ENCODE measurements at places on chromosomes 3 and 15.

- DNase-seq: no peak
Observed at GRCh38 chr3:132549890-132550578, 47.0 kb upstream of the ACKR4 start.

GRCh38 chr15:25909325-25909724, 46.2 kb upstream of the ATP10A start:
- no peak for DNase-seq

DNA sequence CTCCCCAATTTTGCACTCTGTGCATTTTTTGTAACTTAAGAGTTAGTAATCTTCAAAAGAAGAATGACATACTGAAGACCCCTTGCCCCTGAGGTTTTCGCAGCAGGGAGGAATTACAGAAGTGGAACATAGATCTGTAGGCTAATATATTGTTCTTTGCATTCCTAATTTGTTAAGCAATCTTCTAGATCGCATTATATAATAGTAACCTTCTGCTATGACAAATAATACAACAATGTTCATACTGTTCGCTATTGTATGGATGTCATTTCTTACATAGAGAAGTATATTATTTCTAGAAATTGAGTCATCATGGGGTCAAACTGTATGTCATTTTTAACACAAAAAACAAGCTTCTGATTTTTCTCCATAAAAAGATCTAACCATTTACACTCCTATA, 95.8 kb upstream of the TGFBR2 start:
- DNase-seq: no peak

DNA sequence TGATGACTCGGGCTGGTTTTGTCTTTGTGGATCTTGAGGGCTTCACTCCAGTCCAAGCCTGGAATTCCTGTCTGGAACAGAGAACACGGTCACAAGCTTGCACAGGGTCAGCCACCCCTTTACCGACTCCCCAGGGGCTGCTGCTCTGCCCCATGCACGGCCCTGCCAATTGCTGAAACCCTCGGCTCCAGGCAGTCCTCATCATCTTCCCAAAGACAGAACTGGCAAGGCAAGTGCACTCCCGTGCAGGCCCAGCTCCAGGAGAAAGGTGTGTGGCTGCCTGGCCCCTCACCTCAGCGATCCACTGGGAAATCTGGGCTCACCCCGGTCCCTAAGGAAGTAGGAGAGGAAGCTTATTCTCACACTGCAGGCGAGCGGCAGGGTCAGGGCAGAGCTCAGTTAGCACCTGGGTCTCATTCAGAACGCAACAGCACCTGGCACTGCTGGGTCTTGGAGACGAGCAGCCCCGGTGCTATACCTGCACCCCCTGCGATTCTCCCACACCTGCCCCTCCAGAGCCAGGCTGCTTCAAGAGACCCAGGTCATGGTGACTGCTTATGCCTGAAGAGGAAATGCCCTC, 7.2 kb downstream of the MAP6D1 start:
- no peak for DNase-seq

- no peak for DNase-seq
Observed at GRCh38 chr3:17592956-17593355, 149.5 kb downstream of the TBC1D5 start.

GRCh38 chr3:174403831-174404230, 455.3 kb upstream of the NAALADL2 start:
- DNase-seq: no peak

DNA sequence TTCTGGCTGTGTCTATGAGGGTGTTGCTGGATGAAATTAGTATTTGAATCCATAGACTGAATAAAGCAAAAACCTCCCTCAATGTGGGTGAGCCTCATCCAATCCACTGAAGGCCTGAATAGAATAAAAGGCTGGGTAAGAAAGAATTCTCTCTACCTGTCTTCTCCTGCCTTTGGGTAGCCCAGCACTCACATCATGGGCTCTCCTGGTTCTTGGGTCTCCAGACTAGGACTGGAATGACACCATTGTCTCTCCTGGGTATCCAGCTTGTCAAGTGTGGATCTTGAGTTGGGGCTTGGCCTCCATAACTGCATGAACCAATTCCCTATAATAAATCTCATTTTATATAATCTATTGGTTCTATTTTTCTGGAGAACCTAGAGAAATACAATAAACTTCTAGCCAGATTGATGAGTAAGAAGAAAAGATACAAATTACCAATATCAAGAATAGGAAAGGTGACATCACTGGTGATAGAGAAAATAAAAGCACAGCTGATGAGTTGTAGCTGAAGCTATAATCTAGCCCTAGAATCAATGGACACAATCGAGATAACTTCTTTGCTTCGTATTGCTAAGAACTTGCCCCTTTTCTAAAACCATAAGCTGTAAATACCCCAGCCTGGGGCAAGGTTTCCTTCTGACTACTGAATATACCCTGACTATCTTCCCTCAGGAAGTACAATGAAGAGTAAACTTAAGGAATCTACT, 106.4 kb downstream of the ANO10 start:
- no peak for DNase-seq

DNA sequence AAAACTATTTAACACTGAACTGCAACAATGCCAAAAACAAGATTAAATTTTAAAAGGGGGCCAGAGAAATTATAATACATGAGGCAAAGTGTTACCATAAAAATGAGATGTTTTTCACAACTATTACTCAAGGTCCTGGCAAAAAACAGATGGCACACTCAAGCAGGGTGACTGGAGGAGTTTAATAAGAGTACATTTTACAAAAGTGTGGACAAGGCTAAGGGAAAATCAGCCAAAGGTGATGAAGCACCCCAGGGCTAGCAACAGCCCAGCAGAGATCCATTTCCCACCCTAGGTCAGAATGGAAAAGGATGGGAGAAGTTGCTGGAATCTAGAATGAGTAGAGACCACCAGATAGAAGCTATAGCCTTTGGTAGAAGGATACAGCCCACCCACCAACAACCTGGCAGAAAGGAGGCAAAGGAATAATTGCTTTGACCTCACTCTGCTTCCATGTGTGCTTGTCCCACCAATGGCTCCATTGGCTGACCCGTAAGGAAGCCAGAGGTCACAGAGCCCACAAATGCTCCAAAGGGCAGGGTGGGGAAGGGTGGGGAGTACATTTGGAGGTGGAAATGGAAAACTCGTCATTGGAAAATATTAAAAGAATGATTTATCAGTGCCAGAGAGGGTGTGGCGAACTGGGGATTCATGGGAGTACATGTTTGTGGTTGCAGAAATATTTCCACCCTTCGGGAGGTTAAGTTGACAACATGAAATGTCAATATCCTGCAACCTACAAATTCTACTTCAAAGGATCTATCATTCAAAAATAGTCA, 161.0 kb upstream of the UBE2E2 start:
- no peak for DNase-seq

DNA sequence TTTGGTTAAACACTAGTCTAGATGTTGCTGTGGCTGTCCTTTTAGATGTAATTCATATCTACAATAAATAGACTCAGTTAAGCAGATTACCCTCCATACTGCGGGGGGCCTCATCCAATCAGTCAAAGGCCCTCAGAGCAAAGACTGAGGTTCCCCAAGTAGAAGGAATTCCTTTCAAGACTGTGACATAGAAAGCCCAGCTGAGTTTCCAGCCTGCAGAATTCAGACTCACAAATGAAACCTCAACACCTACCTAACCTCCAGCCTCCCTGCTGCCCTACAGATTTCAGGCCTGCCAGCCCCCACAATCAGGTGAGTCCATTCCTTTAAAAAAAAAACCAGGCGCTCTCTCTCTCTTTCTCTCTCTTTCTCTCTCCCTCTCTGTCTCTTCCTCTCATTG, 73.6 kb upstream of the NSMCE3 start:
- DNase-seq: no peak

GRCh38 chr3:58683001-58683458, 16.5 kb upstream of the FAM3D start:
- no peak for DNase-seq

DNA sequence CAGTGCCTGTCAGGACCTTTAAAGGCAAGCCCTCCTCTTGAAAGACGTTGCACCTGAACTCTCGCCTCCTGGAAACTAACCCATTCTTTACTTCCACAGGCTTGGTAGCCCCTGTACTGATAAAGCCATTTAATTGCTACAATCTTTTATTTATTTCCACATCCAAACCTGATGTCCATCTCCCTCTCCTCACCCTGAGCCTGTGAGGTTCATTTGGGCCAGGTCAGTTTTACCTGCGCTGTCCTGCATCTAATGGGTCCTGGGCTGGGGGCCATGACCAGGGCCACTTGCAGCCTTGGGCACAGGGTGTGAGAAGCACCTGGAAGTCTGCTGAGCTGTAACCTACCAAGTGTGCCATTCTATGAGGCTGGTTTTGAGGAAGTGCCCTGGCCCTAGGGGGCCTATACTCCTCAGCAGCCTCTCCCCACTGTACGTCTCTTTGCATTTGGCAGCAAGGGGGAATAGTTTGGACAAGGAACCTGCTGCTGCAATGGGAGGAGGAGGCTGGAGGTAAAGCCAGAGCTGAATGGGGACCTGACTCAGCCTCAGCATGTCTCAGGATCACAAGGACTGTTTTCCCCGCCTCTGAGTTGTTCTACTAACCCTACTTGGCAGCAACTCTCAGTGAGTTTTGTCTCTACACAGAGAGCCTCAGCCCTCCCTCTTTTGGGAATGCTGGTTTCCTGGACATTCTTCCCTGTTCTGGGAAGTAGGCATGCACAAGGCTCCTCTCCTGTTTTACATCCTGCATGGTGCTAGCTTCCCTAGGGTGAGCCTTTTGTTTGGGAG, 53.8 kb downstream of the WDR76 start:
- no peak for DNase-seq

DNA sequence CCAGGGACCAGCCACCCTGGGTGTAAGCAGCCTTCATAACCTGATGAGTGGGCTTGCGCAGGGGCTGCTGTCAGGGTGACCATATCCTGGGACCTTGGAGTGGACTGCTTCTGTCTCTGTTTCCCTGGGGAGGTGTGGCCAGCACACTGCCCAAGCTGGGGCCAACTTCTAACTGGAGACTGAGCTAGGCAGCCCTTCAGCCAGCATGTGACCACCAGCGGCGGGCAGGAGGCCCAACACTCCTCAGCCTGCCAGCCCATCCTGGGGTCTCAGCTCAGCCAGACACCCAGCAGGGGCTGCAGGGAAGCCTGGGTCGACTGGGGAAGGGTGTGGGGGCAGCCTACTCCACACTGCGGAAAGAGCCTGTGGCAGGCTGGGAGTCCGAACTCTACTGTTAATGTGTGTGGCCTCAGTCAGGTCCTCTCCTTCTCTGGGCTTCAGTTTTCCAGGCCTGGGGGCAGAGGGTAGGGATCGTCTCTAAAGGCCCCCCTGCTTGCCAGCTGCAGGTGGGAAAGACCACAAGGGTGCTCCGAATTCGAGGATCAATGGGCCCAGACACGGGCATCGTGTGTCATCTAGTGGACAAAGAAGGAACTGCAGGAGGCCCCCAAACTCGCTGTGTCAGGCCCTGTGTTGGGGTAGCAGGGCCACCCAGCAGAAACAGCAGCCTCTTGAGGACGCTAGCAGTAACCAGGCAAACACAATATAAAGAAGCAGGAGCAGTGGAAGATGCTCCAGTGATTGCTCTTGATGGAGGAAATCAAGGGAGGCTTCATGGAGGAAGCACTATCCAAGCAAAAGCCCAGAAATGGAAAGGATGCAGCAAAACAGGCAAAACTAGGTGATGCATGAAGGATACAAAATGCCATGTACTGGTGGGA, 2.0 kb upstream of the SEMA3G start:
- DNase-seq: peak; percentile 86

DNA sequence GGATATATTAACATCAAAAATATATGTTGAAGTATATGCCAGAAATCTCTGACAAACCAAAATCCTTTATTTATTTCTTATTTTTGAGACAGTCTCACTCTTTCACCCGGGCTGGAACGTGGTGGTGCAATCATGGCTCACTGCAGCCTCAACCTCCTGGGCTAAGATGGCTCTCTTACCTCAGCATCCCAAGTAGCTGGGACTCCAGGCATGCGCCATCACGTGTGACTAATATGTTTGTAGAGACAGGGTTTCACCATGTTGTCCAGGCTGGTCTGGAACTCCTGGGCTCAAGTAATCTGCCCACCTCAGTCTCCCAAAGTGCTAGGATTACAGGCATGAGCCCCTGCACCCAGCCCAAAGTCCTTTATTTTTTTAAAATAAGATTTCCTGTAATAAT, 11.9 kb downstream of the FAIM start:
- DNase-seq: no peak

- no peak for DNase-seq
Observed at GRCh38 chr15:49094923-49095322, 48.7 kb upstream of the SECISBP2L start.

GRCh38 chr15:70432924-70433495, 330.3 kb downstream of the UACA start:
- DNase-seq: peak; percentile 75

DNA sequence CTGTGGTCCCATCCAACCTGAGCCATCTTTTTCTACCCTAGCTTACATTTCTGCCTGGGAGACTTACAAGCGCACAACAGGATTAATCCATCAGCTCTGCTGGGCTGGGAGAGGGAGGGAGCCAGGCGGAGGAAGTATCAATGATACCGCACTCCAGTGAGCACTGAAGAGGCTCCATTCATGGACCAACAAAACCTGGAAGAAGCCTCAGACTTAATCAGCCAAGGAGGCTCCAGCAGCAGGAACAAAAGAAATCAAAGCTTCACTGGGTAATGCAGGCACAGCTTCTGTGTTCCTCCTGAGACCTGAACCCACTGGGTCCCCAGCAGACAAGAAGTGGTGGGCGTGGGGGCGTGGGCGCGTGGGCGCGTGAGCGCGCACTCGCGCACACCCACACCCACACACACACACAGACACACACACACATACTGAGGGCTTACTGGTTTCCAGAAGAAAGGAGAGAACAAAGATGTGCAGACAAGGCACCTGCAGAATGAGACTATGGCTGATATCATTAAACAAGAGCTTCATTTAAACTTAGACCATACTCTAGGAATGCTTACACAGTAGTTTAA, 87.0 kb upstream of the BOC start:
- peak; percentile 54 for DNase-seq

GRCh38 chr3:30286007-30286669, 320.3 kb upstream of the TGFBR2 start:
- no peak for DNase-seq

DNA sequence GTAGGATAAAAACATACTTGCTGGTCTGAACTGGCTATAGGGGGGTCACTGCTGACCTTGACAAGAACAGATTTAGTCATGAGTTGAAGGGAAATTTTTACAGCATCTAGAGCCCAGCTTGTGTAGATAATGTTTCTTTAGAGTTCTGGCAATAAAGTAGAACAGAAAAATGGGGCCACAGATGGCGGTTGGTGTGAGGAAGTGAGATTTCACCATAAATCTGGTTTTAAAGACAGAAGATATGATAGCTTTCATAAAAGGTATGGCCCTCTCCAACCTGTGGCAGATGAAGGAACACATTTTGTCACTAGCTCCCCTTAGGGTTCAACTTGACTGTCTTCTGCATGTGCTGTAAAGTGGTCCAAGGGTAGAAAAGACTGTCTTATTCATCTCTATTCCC, 24.3 kb upstream of the IMPDH2 start:
- DNase-seq: no peak
